NCI-H446 treated with DMSO at 0.1 percent for 48 hours (cell line): ENCODE measurements at places on chromosomes 1 and 21.

DNA sequence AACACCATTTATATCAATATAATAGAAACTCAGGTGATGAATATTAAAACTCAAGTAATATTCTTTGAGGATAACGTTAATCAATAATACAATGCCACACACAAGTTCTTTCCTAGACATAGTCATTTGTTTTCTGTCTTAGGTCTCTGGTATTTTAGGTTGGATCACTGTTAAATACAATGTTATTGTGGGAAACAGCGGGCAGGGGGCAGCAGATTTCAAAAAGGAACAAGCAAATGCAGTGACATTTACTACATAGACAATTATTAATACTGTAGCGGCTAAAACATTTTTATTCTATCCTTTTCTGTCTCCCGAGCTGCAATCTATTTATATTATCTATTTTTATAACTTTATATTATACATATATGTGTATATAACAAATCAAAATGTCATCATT is 186.4 kb upstream of the ZNHIT6 start:
- DNase-seq, result peak; percentile 5

DNA sequence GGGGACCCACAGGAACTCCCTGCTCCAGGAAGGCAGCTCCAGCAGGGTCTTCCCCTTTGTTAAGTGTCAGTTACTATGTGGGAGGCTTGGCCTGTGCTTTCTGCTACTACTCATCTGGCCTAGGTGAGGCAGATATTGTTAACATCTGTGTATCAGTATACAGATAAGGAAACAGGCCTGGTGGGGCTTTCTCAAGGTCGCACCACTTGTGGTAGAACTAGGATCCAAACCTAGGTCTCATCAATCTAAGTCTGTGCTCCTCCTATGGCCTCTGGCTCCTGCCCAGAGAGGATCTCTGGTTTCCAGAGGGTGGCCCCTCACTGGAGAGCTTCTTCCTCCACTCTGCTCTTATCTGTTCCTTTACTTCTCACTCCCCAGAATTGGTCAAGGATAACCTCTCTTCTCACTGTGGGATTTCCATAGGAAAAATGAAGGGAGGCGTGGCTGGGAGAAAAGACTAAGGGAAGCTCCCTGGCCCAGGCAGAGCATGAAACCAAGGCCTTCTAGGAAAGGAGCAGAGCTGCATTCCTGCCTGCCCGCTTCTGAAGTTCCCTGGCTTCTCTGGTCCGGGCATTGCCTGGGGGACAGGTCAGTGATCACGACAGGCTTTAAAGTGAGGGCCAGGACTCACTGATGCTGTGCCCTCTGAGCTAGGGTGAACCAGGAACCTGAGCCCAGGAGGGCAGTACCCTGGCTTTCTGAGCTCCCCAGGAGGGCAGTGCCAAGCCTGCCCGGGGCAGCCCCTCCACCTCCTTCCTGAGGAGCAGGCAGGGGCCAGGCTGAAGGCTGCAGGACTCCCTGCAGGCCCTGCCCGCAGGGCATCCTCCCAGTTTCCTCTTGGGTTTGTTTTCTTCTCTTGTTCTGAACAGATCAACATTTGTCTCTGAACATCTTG is 5.8 kb downstream of the KCNC4 start:
- DNase-seq, result no peak

GRCh38 chr21:15221799-15222386 is 157.1 kb upstream of the NRIP1 start:
- no peak for DNase-seq

DNA sequence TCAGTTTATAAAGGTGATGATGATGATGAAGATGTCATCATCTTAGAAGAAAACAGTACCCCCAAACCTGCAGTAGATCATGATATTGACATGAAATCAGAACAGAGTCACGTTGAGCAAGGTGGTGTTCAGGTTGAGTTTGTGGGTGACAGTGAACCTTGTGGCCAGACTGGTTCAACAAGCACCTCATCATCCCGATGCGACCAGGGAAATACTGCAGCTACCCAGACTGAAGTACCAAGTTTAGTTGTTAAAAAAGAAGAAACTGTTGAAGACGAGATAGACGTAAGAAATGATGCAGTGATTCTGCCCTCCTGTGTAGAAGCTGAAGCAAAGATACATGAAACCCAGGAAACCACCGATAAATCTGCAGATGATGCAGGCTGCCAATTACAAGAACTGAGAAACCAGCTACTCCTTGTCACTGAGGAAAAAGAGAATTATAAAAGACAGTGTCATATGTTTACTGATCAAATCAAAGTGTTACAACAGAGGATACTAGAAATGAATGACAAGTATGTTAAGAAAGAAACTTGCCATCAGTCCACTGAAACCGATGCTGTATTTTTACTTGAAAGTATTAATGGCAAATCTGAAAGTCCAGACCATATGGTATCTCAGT is 16.0 kb upstream of the CHAF1B start:
- no peak for DNase-seq

DNA sequence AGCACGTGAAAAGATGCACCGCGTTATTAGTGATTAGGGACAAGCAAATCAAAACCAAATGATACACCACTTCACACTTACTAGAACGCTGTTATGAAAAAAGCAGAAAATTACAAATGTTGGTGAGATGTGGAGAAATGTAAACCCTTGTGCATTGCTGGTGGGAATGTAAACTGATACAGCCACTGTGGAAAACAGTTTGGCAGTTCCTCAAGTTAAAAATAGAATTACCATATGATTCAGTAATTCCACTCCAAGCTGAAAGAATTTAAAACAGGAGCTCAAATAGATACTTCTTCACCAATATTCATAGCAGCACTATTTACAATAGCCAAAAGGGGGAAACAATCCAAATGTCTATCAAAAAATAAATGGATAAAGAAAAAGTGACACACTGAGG is 10.3 kb upstream of the EVI5 start:
- DNase-seq, result no peak

DNA sequence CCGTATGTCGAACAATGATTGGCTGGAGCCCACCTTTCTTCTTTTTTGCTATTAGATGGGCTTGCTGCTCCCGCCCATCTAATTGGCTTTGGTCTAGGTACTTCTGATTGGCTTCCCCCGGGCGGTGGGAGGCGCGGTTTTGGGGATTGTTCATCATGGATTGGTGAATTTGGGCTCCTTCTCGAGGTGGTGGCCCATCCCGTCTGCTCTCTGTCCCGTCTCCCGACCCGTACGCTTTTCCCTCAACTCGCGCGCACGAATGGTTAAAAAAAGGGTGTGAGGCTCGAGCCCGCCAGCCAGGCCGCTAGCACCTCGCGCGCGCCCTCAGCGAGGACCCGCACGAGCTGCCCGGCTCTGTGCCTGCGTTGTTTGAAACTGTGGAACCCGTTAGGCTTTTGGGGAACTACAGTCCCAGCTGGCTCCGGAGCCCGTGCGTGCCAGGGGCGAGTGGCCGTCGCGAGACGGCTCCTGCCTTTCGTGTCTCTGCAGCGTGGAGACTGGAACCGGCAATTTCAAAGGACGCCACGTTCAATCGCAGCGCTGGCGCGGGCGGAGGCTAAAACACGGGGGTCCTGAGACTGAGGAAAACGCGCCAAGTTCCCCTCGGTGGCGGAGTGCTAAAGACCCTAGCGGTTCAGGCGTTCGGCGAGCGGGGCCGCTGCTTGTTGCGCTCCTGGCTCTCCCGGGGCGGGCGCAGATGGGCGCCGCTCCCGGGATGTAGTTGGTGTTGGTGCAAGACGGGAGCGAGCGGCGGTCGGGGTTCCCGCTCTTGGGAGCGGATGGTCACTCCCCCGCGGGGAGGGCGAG is at the start of gene USP1:
USP1 (plus strand) TSS at position 584 of the 807 bp plus-strand sequence. CDS start 2,819 bp downstream, outside the sequence.
- DNase-seq, result peak; percentile 100

- no peak for DNase-seq
Measured at GRCh38 chr1:180849031-180849775, 63.5 kb upstream of the KIAA1614 start.

- DNase-seq, result no peak
Measured at GRCh38 chr1:22487781-22488180, 36.1 kb downstream of the ZBTB40 start.

DNA sequence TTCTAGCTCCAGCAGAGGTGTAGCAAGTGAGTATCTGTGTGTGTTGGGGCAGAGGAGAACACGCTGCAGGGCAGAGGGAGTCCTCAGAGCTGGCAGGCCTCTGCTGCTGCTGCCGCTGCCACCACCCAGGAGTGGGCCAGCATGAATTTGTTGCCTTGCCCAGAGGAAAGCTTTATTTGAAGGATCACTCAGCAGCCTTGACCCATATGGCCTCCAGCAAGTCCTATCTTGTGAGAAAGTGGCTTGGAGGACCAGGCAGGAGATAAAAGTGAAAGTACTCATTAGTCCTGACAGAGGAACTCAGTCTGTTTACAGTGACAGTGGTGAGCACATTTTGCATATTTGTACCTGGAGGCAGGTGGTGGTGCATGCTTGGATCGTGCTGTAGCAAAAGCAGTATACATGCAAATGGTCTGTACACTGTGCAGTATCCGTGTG is 3.1 kb downstream of the TRAF5 start:
- DNase-seq, result no peak

- no peak for DNase-seq
Measured at GRCh38 chr1:156428746-156429288, 59.8 kb downstream of the RHBG start.

DNA sequence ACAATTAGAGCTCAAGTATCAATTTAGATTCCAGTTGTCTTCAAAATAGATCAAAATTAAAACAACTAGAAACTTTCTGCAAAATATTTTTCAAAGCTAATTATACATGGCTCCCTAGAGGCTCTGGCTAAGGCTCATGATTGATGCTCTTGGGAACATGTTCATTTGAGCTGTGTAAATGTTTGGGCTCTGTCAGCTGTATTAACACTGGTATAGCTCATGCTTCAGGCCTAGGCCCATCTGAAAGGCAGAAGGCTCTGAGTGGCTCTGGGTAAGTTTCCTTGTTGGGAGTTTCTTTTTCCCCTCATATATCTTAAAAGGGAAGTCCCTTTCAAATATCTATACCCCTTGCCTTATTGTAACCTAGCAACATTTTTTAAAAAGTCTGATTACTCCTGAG is 81.3 kb downstream of the UROD start:
- DNase-seq, result no peak

DNA sequence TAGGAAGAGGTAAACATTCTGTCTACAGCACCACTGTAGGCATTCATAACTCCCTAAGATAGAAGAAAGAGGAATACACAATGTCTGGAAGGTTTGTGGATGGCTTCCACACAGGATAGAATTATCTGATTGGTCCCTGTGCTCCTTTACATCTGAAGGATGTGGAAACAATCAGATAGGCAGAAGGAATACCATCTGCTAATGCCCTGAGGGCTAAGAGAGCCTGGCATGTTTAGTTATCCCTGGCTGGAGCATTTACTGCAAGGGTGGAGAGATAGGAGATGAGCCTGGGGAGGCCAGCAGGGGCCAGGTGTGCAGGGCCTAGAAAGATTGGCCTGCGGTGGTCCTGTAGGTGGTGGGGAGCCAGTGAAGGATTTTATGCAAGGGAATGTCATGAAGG is 8.6 kb upstream of the ACBD3 start:
- DNase-seq, result no peak

DNA sequence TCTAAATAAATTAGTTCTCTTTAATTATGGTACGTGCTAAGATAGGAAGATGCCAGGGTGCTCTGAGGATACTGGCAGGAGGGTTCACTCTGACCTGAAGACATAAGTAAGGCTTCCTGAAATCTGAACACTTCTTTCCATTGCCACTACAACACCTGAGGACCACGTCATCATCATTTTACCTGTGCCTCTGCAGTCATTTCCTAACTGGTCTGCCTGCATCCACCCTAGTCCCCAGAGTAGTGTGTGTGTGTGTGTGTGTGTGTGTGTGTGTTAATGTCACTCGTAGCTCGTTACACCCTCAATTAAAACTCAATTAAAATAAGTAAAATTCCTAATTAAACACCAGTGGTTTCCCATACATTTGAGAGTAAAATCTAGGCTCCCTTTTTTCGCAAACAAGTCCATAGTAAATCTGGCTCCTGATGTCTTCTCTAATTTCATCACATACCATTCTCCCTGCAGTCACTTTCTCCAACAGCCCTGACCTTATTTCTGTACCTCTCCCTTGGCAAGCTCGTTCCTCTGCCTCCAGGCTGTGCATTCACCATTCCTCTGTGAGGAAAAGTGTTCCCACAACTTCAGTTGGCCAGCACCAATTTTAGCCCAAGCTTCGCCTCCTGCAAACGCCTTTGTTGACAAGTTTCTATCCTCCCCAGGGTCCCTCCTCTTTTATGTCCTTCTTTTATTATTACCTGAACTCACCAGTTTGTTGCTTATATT is 8.7 kb downstream of the IL12RB2 start:
- no peak for DNase-seq

- DNase-seq, result no peak
Measured at GRCh38 chr1:106768501-106768900, 288.0 kb upstream of the PRMT6 start.

GRCh38 chr1:53362270-53362669 is 34.4 kb upstream of the LRP8 start:
- DNase-seq, result no peak

DNA sequence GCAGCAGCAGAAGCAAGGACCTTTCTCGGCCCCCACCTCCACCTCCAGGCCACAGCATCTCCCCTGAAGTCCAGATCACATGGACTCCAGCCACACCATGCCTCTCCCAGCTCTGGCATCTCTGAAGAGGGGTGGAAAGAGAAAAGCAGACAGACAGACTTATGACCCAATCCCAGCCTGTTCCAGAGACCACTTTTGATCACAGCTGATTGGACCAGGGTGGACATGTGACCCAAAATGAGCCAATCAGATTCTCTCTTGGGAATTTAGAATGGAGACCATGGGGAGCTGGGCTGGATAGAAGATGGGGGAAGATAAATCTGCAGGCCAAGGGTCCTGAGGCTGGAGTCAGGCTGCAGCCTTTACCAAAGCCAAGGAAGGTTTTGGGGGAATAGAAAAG is 16.4 kb downstream of the HTR1D start:
- DNase-seq, result no peak

- DNase-seq, result no peak
Measured at GRCh38 chr1:39892601-39893595, 8.8 kb downstream of the MYCL start.

DNA sequence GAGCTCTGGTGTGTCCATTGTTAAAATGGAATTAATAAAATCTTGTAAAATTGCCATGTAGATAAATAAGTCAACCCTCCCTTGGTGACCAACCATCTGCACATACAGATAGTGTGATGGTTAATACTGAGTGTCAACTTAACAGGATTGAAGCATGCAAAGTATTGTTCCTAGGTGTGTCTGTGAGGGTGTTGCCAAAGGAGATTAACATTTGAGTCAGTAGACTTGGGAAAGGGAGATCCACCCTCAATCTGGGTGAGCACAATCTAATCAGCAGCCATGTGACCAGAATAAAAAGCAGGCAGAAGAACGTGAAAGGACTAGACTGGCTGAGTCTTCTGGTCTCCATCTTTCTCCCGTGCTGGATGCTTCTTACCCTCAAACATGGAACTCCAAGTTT is 174.8 kb downstream of the LTN1 start:
- DNase-seq, result no peak

- no peak for DNase-seq
Measured at GRCh38 chr1:46053734-46054133, 78.7 kb downstream of the PIK3R3 start.

- no peak for DNase-seq
Measured at GRCh38 chr21:29504751-29505321, 206.1 kb downstream of the BACH1 start.
